Breast epithelium (tissue), 4 donors: ENCODE measurements at places on chromosomes 12 and 14.

DNA sequence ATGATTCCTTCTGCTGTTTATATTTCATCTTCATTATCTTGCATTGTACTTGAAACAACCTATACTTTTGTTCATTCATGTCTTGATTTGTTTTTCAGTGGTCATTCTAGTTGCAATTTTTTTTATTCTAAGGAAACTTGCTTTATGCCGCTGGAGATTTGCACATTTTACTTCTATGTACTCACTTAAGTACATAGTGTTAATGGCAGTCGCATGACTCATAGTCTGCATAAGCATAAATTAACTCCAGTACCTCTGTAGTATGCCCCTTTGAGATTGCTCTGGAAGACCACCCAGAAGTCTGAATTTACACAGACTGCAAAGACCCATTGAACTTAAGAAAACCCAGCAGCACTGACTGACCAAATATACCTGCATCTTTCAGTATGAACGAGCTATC, 77.0 kb downstream of the MSRB3 start:
- DNase-seq: no peak
- H3K27me3 ChIP-seq: no peaks in the 10 kb centered on the region
- H3K27ac ChIP-seq: no peak overlapping the region
- H3K4me3 ChIP-seq: no peak overlapping the region
- no peaks in the 10 kb centered on the region for H3K36me3 ChIP-seq

DNA sequence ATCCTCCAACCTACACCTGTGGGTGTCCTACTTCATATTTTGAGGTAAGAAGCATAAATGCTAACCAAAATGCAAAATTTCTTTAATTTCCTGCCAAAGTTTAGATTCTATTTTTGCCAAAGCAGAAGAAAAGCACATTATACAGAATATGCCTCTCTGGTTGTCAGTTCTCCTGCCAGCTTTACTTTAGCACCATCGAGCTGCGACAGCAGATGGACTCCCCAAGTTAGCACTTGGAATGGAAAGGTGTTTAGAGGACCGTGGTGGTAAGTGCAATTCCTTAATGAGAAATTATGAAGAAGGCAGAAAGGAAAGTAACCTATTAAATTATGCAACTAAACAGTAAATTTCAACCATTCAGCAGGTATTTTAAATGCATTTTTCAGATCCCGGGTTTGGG, 326.6 kb downstream of the RERGL start:
- H3K27ac ChIP-seq: no peak overlapping the region
- no peak overlapping the region for H3K4me3 ChIP-seq
- no peak for DNase-seq
- no peaks in the 10 kb centered on the region for H3K36me3 ChIP-seq
- no peaks in the 10 kb centered on the region for H3K4me1 ChIP-seq
- H3K27me3 ChIP-seq: no peaks in the 10 kb centered on the region

- H3K27ac ChIP-seq: peak overlapping the region; percentile 96
- H3K36me3 ChIP-seq: no peaks in the 10 kb centered on the region
- peak overlapping the region; percentile 79 for H3K4me3 ChIP-seq
- no peak for DNase-seq
- H3K4me1 ChIP-seq: peaks cover 36% of the 10 kb centered on the region
Observed at GRCh38 chr14:105476097-105476830, 1.6 kb downstream of the CRIP2 start.

GRCh38 chr14:28220391-28220790, 546.2 kb upstream of the FOXG1 start:
- no peak overlapping the region for H3K4me3 ChIP-seq
- H3K27ac ChIP-seq: no peak overlapping the region
- DNase-seq: no peak
- H3K27me3 ChIP-seq: no peaks in the 10 kb centered on the region

DNA sequence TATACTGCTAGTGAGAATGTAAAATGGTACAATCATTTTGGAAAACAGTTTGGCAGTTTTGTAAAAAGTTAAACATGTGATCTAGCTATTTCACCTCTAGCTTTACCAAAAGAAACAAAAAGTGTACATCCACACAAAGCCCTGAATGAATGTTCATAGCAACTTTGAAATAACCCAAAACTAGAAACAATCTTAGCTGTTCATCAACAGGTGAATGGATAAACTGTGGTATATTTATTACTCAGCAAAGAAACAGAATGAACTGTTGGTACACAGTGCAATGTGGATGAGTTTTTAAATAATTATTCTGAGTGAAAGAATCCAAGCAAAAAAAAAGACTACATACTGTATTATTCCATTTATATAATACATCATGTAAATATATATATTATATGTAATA, 36.3 kb downstream of the TPCN1 start:
- no peaks in the 10 kb centered on the region for H3K27me3 ChIP-seq
- H3K4me1 ChIP-seq: no peaks in the 10 kb centered on the region
- no peak overlapping the region for H3K4me3 ChIP-seq
- no peak overlapping the region for H3K27ac ChIP-seq

DNA sequence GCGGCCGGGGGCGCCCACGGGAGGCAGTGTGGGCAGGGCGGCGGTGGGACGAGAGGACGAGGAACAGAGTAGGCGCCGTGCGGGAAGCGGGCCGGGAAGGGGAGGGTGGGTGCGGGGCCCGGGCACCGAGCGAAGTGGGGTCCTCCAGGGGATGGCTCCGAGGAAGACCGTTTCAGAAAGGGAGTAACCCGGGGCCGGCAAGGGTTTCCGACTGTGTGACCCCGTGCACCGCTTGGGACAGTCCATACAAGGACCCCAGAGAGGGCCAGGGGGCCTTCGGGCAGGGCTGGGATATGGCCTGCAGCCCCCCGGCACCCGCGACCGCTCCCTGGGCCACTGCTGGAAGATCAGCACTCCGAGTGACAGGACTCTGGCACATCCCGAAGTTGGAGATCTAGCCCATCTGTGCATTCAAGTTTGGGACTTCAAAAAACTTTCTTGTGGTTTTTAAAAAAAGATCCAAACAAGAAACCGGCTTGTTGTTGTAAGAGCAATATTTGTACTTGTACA, 448 bp downstream of the TSPAN9 start:
- peak overlapping the region; percentile 89 for H3K4me3 ChIP-seq
- H3K36me3 ChIP-seq: no peaks in the 10 kb centered on the region
- DNase-seq: peak; percentile 26
- H3K27ac ChIP-seq: peak overlapping the region; percentile 92
- H3K27me3 ChIP-seq: no peaks in the 10 kb centered on the region

- no peaks in the 10 kb centered on the region for H3K4me1 ChIP-seq
- no peaks in the 10 kb centered on the region for H3K36me3 ChIP-seq
Observed at GRCh38 chr12:24510581-24511125, 438.2 kb downstream of the BCAT1 start.

GRCh38 chr12:128019996-128020544, 246.9 kb upstream of the TMEM132C start:
- no peaks in the 10 kb centered on the region for H3K36me3 ChIP-seq
- no peaks in the 10 kb centered on the region for H3K4me1 ChIP-seq

DNA sequence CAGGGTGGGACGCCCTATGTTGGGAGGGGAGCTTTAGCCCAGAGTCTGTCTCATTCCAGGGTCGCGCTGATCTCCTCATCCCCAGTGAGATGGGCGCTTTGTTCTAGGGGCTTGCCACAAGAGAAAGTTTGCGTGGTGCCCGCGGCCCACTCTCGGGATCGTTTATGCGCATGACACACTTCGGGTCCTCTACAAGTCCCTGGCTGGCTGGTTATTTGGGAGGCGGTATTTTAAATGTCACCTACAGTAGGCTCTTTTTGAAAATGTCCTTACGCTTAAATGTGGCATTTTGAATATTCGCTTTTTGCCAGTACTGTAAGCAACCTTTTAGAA, 541 bp downstream of the GOLT1B start:
- DNase-seq: no peak
- H3K36me3 ChIP-seq: no peaks in the 10 kb centered on the region
- H3K27ac ChIP-seq: peak overlapping the region; percentile 87
- peak overlapping the region; percentile 93 for H3K4me3 ChIP-seq
- H3K4me1 ChIP-seq: no peaks in the 10 kb centered on the region

DNA sequence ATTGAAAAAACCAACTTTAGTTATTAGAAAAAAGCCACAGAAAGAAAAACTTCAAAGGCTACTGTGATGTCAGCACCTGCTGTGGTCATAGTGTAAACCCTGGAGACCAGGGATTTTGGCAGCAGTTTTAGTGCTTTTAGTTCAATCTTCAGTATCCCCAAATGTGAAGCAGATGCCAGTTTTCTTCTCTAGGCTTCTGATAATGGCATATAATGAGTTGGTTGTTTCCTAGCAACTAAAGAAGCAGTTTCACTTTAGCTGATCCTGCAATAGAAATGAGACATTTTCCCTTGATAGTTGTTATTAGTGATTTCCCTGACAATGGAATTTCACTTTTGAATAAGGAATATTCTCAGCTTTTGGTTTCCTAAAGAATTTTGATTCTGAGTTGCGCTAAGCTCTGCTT, 131.2 kb downstream of the NUBPL start:
- H3K27ac ChIP-seq: no peak overlapping the region
- H3K27me3 ChIP-seq: no peaks in the 10 kb centered on the region
- H3K36me3 ChIP-seq: no peaks in the 10 kb centered on the region
- H3K4me3 ChIP-seq: no peak overlapping the region
- no peaks in the 10 kb centered on the region for H3K4me1 ChIP-seq

DNA sequence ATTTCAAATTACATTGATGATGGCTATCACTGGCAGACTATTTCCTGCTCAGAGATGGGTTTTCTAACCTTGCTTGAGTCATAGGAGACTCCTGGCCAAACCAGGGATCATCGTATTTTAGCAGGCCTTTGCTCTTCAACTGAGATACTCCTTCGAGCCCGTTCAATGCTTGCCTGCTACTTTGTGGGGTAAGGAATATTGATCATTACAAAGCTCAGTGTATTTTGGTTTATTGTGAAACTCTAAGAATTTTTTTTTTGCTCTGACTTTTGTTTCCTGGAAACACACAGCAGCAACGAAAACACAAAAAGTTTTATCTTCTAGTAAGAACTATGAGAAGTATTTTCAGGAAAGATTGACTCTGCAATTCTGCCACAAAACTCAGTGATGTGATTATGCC, 4.1 kb downstream of the GPRC5D start:
- no peaks in the 10 kb centered on the region for H3K27me3 ChIP-seq
- no peaks in the 10 kb centered on the region for H3K36me3 ChIP-seq
- H3K27ac ChIP-seq: no peak overlapping the region
- H3K4me3 ChIP-seq: no peak overlapping the region
- DNase-seq: no peak

- H3K27ac ChIP-seq: no peak overlapping the region
- no peak for DNase-seq
- no peak overlapping the region for H3K4me3 ChIP-seq
Observed at GRCh38 chr12:106747973-106748436, 26.5 kb upstream of the RIC8B start.

GRCh38 chr14:81653626-81654025, 120.0 kb upstream of the SEL1L start:
- no peaks in the 10 kb centered on the region for H3K27me3 ChIP-seq
- no peak overlapping the region for H3K4me3 ChIP-seq
- no peaks in the 10 kb centered on the region for H3K36me3 ChIP-seq
- no peak for DNase-seq
- no peak overlapping the region for H3K27ac ChIP-seq

DNA sequence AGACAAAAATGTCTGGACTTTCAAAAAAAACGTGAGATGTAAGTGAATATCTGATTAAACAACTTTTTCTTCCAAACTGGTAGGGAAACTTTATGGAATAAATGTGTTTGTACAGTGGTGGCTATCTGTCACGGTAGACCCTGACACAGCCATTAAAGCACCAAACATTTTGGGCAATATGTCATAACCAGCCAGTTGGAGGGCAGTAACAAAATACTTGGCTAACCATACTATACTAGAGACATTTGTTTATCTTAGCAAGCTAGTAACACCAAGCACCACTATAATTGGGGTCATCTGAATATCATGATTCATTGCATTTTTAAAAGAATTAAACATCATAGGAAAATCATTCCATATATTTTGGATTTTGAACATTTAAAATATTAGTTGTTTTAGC, 6.0 kb upstream of the MYF6 start:
- no peaks in the 10 kb centered on the region for H3K4me1 ChIP-seq
- H3K27ac ChIP-seq: no peak overlapping the region
- no peaks in the 10 kb centered on the region for H3K36me3 ChIP-seq
- no peak for DNase-seq
